ENCODE measurements at places on chromosomes 7 and 10. TPM values are rescaled to one million over a fixed set of nuclear protein-coding genes. Genes with fewer than 3 reads are reported as not detected.

Gene TMEM130
- total RNA-seq, result 5.7 TPM

Gene FGF8
- 0.62 TPM for total RNA-seq

Gene OPALIN
- total RNA-seq, result not detected

Gene DEPP1
- total RNA-seq, result 190 TPM

Gene MYO1G
- total RNA-seq, result 8.8 TPM

Gene HOXA9
- 7.1 TPM for total RNA-seq

Gene PRKG1
- total RNA-seq, result 20.0 TPM

GRCh38 chr7:105926131-105926530 lies 36.9 kb upstream of the CDHR3 start:
- no peak for DNase-seq

GRCh38 chr7:12494687-12495024 lies 75.9 kb upstream of the SCIN start:
- no peak for DNase-seq

DNA sequence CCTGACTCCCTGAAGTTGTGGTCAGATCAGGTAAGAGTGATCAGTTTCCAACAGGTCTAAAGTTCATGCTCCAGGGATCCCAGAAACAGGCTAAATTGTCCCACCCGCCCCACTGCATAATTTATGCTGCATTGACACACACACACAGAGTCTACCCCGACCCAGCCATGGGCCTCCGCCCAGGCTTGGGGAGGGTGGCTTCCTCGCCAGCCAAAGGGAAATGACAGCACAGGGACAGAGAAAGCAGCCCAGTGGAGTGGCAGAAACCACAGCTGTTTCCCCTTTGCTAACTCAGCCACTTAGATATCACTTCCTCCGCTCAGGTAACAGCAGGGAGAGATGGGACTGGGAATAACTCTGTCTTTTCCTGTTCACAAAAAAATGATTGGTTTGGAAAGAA lies 9.4 kb downstream of the SH3PXD2A start:
- no peak for DNase-seq

DNA sequence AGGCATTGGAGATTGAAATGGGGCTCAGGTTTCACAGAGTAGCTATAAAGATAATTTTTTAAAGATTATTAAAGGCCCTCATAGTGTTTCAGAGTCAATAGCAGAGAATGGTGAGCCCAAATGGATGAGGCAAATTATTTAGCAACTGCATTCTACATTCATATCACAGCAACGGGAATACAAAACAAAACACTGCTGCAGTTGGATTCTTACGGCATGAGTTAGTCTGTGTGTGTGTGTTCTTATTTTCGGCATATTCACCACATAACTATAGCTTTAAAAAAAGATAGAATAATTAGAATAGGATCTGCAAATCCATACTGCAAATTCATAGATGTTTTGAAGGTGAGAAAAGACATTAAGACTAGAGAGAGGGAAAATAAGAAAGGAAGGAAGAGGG lies 66.0 kb downstream of the SUGCT start:
- DNase-seq, result no peak

GRCh38 chr7:72321081-72321480 lies 91.1 kb downstream of the CALN1 start:
- no peak for DNase-seq

- no peak for DNase-seq
Observed at GRCh38 chr7:17071866-17072265, 190.1 kb upstream of the AGR3 start.

DNA sequence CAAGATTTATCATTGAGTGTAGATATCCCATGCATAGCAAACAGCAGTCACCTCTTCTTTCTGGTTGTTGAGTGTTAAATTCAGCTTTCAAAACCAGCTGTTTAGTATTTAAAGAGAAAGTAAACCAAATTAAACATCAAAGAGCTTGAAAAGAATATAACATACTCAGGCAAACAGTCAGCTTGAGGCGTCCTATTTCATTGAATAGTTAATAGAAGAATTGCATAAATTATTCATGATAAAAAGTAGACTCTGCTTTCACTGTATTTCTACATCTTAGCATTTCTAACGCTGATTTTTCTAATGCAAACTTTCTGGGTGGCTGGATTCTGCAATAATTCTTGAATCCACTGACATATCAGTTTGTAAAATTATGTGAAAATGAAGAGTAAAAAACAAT lies 464.5 kb upstream of the LRRN3 start:
- no peak for DNase-seq

DNA sequence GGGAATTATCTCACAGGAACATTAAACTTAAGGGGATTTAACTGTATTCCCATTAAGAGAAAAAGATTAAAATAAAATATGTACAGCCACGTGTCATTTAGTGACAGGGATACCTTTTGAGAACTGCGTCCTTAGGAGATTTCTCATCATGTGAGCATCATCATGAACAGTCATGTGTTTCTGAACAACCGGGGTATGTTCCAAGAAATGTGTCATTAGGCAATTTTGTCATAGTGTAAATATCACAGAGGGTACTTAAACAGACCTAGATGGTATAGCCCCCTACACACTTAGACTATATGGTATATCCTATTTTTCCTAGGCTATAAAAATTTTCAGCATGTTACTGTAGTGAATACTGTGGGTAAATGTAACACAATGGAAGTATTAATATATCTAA lies 840.3 kb downstream of the CNTNAP2 start:
- no peak for DNase-seq

DNA sequence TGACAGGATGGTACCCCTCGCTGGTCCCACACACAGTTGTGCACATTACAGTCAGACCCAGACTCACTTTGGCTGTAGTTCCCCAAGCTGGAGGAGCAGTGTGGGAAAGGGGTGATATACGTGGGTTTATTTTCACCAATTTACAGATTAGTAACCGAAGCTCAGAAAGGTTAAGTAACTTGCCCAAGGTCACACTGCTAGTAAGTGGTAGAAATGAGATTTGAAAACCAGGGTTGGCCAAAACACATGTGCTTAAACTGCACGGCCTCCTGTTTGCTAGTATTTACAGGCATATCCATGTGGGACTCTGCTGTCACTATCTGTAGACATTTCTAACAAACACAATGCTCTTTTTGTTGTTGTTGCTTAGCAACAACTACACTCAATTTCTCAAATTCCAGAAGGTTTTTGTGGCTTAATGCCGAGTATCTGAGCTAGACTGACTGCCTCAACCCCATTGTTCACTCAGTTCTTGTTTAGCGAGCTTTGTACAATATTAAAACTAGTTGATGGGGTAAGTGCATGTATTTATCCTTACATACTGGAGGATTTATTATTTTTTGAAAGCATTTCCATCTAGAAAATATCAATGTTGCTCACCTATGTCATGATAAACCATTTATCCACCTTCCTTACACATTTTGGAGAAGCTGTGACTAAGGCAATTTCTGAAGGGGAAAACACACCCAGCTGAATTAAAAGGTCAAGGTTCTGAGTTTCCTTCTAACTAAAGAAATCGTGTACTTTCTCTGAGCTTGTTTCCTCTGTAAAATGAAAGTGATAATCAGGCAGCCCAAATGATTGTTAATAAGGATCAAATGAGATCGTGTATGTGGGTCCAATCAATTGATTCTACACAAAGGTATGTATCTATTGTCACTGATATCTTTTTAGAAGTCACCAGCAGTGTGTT lies 5.3 kb upstream of the TMEM139 start:
- no peak for DNase-seq

GRCh38 chr7:44767912-44768627 lies 19.4 kb downstream of the ZMIZ2 start:
- no peak for DNase-seq

GRCh38 chr7:79692015-79692414 lies 238.5 kb upstream of the MAGI2 start:
- DNase-seq, result no peak

- no peak for DNase-seq
Observed at GRCh38 chr7:94856643-94857042, 50.8 kb upstream of the PPP1R9A start.

GRCh38 chr7:114922652-114923402 lies 933 bp downstream of the MDFIC start:
- peak; percentile 66 for DNase-seq

DNA sequence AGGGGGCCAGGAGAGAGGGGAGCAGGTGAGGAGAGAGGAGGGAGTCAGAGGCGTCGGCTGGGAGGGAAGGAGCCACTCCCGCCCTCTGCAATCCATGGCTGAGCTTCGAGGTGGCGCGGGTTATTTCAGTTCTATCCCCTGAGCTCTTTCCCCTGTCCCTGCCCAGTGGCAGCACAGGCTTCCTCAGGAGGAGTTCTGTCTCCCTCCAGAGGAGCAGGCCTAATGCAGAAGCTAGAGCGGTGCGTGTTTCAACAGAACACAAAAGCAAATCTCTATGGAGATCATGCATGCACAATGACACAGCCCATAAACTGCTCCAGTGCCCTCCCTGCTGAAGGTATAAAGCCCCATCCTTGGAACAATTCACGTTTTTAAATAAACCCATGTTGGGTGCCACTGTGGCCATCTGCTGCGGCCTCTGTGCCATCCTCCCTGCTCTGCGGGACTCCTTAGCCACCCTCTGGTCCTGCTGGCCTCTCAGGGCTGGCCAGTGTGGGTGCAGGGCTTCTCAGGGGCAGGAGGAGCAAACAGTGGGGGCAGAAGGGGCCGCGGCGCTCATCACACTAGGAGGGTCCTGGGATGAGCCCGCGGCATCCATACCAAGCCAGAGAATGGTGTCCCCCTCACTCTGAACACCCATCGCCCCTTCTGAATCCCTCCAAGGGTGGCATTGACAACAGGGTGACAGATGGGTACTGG lies 192.6 kb upstream of the LYZL2 start:
- DNase-seq, result peak; percentile 51

DNA sequence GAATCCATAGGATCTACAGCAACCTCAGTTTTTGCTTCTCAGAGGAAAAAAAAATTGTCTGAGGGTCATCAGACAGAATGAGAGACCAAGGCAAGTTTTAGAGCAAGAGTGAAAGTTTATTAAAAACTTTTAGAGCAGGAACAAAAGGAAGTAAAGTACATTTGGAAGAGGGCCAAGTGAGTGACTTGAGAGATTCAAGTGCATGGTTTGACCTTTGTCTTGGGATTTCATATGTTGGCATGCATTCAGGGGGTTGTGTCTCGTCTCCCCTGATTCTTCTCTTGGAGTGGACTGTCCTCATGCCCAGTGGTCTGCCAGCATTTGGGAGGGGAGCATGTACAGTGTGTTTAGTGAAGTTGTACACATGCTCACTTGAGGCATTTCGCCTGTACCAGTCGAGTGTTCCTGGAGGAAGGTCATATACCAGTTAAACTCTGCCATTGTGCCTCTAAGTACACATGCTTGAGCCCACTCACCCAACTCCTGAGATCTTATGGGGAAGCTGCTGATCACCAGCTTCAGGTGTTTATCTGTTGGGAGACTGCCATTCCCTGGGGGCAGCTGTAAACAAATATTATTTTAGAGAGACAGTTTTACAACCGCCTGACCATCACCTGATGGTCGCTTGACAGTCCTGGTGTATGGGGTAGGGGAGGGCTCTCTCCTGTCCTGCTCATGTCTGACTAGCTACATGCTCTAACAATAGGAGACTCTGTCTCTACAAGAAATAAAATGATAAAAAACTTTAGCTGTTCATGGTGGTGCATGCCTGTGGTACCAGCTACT lies 109.4 kb downstream of the EEPD1 start:
- DNase-seq, result no peak

Data from sciatic nerve (tissue), 2 donors.